Left forelimb (tissue), 1 donor: ENCODE measurements at places on chromosomes 1 and 21.

DNA sequence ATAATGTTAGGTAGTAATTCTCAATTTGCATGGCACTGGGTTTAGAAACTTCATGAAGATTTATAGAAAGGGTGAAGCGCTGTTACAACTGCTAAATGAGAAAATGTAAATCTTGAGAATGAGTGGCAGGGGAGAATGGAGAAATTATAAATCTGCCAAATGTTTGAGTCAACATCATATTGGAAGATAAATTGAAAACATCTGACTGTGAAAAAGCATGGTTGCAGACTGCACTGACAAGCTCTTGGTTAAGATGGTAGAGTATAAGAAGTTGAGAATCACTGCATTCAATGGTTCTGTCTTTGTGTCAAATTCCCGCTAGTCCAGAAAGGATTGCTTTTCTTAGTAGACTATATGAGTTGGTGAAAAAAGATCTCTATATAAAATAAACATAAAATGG is 113.3 kb upstream of the DUSP10 start:
- DNase-seq: no peak

DNA sequence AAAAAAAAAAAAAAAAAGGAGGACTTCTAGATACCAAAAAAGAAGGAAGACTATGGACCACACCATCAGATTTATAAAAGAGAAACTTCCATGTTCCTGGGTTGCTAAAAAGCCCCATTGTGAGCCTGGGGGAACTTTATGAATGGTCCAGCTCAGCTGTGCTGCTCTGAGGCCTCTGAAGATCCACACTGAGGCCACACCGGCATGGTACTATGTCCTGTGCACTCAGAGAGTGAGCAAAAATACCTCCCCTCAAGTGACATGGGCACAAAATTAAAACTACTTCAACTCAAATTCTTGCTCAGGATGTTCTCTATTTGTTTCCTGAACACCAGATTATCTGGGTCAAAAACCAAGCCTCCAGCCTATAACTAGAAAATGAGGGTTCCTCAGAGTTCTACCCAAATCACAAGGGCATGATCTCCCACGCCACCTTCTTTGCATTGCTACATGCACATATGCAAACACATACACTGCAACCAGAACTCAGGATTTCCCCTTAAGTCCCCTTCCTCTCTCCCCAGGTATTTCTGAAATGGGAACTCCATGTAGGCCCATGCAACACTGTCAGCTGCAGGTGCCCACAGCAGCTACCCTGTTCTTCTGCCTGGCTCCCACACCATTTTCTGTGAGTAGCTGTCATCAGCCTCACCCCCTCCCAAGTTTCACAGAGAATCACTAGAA is 94.4 kb downstream of the SH3GLB1 start:
- DNase-seq: no peak

- DNase-seq: no peak
Measured at GRCh38 chr1:24709791-24710441, 35.3 kb upstream of the CLIC4 start.

GRCh38 chr21:44932408-44933181 is 7.2 kb upstream of the SLX9 start:
- DNase-seq: no peak

DNA sequence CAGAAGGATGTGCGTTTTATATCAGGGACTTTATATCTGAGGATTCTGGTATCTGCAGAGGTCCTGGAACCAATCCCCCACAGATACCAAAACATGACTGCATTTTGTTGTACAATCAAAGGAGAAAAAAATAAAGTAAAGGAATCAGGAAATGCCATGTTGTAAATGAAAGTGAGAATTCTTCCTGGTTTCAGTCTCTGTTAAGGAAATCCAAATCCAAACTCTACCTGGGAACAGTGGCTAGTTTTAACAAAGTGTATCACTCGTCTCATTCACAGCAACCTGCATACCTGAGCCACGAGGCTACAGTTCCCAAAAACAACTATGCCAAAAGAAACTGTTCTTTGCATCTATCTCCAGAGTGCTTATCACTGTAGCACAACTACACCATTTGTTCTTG is 77.3 kb upstream of the ATF3 start:
- no peak for DNase-seq

GRCh38 chr1:223840254-223840653 is 5.5 kb downstream of the TP53BP2 start:
- DNase-seq: no peak

- no peak for DNase-seq
Measured at GRCh38 chr1:2935751-2936390, 85.4 kb upstream of the ACTRT2 start.

- no peak for DNase-seq
Measured at GRCh38 chr1:119651133-119651532, 3.1 kb upstream of the ZNF697 start.

GRCh38 chr1:162902416-162902815 is 41.4 kb upstream of the CCDC190 start:
- no peak for DNase-seq

- DNase-seq: no peak
Measured at GRCh38 chr1:34796990-34797389, 4.2 kb downstream of the GJA4 start.

- DNase-seq: no peak
Measured at GRCh38 chr1:46819335-46819734, 20.5 kb downstream of the CYP4B1 start.

- DNase-seq: no peak
Measured at GRCh38 chr1:182762536-182762935, 27.0 kb upstream of the NPL start.

DNA sequence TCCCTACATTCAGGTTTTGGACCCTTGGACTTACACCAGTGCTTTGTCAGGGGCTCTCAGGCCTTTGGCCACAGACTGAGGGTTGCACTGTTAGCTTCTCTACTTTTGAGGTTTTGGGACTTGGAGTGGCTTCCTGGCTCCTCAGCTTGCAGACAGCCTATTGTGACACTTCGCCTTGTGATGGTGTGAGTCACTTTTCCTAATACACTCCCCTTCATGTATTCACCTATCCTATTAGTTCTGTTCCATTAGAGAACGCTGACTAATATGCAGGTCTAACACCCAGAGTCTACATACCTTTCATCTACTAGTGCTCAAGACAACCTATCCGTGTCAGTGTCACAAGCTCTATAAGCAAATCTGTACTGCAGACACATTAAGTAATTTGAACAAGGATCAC is 605.3 kb downstream of the KCNT2 start:
- DNase-seq: no peak

GRCh38 chr1:65469889-65470340 is 49.4 kb downstream of the LEPR start:
- no peak for DNase-seq

DNA sequence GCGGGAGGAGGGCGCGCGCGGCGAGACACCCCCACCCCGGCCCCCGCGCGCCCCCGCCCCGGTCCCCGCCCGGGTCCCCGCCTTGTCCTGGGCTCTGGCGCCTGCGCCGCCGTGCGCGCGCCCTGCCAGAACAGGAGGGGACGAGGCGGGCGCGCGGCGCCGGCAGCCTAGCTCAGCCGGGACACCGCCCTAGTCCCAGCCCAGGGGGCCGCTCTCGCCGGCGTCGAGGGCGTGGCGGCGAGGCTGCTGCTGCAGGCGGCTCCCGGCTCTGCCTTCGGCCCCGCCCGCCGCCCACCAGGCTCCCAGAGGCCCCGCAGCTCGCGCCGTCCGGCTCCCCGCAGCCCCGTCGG is at the start of gene RCAN3:
RCAN3 (plus strand) TSS at position 128 of the 350 bp plus-strand sequence. CDS start 11,537 bp downstream, outside the sequence.
- DNase-seq: peak; percentile 85

DNA sequence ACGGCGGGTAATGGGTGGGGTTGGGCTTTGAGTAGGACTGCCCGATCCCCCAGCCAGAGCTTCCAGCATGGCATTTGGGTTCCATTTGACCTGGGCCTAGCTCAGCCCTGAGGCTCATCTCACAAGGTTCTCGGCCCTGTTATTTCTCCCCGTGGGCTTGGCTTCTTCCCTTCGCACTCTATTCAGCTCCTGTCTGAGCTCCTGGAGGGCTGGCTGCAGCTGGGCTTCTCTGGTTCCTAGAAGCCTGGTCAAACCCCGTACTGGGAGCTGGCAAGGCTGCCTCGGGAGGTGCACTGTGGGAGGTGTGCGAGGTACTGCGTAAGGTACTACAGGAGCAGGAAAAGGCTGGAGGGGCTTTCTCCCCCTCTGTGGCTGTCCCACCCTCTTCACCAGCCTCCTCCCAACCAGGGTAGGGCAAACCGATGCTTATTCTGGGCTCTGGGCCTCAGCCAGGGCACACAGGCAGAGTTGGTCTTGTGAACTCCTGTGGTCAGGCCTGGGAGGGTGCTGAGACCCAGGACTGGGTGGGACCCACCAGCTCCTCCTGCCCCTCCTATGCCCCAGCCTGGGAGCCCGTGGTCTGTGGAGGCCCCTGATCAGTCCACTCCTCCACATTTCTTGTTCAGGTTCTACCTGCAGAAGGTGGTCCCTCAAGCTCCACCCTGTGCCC is 814 bp downstream of the A3GALT2 start:
- no peak for DNase-seq

- DNase-seq: no peak
Measured at GRCh38 chr1:182995894-182996293, 27.3 kb upstream of the LAMC1 start.

- no peak for DNase-seq
Measured at GRCh38 chr21:14096577-14096976, 114.2 kb downstream of the LIPI start.
